ENCODE measurements at places on chromosomes 5 and 9. TPM values are rescaled to one million over a fixed set of nuclear protein-coding genes. Genes with fewer than 3 reads are reported as not detected.

Gene INPP5E
- total RNA-seq = 9.1 TPM

Gene UBE2D2
- total RNA-seq = 92.1 TPM

Gene PRSS3
- not detected for total RNA-seq

Gene ADRA1B
- 2.5 TPM for total RNA-seq

- H3K27me3 ChIP-seq = no peaks in the 10 kb centered on the region
- H3K36me3 ChIP-seq = no peaks in the 10 kb centered on the region
- H3K27ac ChIP-seq = no peak overlapping the region
- H3K4me1 ChIP-seq = no peaks in the 10 kb centered on the region
These were observed 297.7 kb downstream of the IRX2 start for GRCh38 chr5:2453781-2454180.

GRCh38 chr5:91026466-91026865 is 356.7 kb downstream of the ARRDC3 start:
- no peaks in the 10 kb centered on the region for H3K27me3 ChIP-seq
- no peak overlapping the region for H3K27ac ChIP-seq
- H3K4me1 ChIP-seq = no peaks in the 10 kb centered on the region
- H3K4me3 ChIP-seq = no peak overlapping the region
- H3K36me3 ChIP-seq = no peaks in the 10 kb centered on the region

GRCh38 chr5:89011778-89012711 is 129.1 kb upstream of the MEF2C start:
- no peaks in the 10 kb centered on the region for H3K27me3 ChIP-seq
- no peaks in the 10 kb centered on the region for H3K36me3 ChIP-seq
- no peak for DNase-seq
- no peak overlapping the region for H3K27ac ChIP-seq
- H3K4me1 ChIP-seq = peaks cover 16% of the 10 kb centered on the region

DNA sequence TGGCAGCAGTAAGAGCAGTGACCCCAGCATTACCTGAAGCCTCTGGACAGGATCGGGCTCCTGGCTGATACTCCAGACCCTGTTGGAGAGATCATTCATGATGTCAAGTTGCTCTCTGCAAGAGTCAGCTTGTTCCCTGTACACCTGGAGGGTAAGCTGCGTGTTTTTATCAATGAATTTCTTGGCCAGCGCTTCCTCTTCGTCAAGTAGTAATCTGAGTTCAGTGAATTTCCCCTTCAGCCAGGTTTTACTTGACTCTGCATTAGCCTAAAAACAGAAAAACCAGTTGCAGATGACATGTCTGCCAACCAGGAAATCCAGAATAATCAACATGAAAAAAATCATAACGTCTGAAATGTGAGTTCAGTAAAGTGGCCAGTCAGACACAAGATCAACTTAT is 19.1 kb downstream of the TRIM14 start:
- no peak overlapping the region for H3K27ac ChIP-seq
- H3K4me1 ChIP-seq = no peaks in the 10 kb centered on the region
- DNase-seq = no peak
- no peaks in the 10 kb centered on the region for H3K27me3 ChIP-seq
- H3K36me3 ChIP-seq = peaks cover 9% of the 10 kb centered on the region

DNA sequence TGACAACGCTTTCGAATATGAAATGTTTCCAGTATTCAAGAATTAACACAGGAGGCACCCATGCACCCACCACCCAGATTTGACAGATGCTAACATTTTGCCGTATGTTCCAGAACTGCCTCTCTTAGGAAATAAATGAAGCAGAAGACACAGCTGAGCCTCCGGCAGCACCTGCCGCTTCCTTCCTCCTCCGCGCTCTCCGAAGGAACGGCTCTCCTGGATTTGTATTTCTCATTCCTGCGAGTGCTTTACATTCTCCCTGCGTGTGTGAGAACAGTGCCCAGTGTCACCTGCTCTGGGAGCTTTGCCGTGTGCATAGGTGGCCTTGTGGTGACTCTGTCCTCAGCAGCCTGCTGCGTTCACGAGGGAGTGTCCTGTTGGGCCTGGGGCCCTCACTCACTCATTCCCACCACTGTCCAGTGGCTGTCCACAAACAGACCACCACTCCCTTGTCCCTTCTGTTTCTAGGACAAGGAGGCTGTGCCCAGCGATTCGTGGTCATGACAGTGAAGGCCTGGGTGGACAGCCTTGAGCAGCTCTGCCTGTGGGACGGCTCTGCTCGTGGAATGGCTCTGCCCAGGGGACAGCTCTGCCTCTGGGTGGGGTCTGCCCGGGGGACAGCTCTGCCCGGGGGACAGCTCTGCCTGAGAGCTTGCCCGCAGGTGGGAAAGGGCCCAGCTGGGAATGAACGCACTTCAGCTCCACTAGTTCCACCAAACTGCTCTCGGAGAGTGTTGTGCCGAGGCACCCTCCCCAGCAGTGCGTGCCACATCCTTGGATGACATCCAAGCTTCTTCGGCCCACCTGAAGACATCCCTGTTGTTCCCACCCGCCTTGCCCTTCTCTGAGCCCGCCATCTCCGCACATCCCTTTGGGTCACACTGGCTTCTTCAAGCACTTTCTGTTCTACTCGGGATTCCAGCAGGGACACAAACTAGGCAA is 170.5 kb upstream of the PPP1R26 start:
- DNase-seq = no peak
- H3K27ac ChIP-seq = no peak overlapping the region
- H3K4me1 ChIP-seq = no peaks in the 10 kb centered on the region
- no peaks in the 10 kb centered on the region for H3K27me3 ChIP-seq
- H3K36me3 ChIP-seq = no peaks in the 10 kb centered on the region
- H3K4me3 ChIP-seq = no peak overlapping the region
